SW 1271 (cell line): ENCODE measurements at places on chromosomes 2 and 18.

DNA sequence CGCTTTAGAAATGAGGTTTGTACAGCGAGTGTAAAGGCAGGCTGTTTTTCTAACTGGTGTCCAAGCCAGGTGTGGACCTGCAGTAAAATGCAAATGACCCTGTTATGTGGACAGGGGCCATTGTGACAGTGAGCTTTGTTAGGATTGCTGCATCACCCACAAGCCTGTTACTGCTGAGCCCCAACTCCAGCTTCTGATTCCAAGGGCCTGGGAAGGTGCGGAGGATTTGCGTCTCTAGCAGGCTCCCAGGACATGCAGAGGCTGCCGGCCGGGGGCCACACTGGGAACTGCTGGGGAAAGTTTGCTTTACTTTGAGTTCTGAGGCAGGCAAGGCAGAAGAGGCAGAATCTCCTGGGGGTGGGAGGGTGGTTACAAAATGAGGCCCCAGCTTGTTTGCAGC is 164.1 kb downstream of the GLI2 start:
- no peak for DNase-seq

DNA sequence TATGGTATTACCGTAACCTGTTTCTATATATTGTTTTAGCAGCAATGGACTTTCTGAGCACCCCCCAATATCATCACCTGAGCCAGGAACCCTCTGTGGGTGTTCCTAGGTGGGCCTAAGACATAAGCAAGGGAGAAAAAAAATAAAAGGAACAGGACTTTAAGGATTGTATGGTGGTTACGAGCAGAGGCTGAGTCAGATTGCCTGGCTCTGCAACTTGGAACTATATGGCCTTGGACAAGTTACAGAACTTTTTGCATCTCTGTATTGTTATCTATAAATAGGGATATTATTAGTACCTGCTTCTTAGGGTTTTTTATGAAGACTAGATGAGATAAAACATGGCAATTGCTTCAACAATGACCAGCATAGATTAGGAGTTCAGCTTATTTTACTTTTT is 34.9 kb downstream of the MFSD6 start:
- no peak for DNase-seq

DNA sequence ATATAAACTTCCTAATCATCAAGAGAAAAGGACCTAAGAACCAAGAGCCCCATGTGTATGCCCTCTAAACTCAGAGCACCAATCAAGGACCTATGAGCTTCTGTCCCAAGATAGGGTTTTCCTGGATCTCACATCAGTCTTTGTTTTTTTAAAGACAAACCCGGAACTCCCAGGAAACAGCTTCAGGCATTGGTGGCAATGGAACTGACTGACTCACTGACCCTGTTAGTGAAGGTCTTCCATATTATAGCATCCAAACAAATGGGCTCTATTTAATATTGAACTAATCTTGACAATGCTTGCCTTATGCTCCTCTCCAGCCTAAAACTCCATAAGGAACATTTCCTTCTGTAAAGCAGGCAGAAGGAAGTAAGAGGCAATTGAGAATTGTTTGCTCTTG is 63.5 kb upstream of the RPE start:
- DNase-seq = no peak

DNA sequence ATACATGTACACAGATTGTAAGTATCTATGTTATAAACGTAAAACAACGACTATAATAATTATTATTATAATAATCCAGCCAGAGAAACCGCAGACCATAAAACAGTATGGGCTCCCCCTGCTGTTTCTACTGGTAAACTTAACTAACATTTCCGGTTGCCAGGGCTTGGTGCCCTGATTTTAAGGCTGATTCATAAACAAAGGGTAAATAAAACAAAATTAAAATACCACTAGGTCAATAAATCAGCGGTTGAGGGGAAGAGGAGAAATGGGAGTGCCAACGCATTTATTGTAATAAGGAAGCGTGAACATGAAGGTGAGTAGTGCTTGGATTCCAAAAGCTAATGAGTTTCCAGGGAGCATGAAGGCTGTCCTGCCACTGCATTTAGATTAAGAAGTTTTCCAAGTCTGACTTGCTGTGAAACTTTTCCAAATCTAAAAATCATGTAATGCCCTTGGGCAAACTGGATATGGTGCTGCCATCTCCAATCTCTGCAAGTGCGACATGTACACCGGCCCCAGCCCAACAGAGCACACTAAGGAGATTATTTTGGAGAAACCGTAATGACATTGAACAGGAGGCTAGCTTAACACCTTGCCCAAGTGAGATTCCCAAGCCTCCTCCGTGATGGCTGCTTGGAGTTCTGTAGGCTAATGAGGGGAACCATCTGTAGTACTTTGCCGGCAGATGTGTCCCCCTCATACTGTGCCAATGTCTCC is 50.7 kb upstream of the HNRNPA3 start:
- DNase-seq = peak; percentile 44

DNA sequence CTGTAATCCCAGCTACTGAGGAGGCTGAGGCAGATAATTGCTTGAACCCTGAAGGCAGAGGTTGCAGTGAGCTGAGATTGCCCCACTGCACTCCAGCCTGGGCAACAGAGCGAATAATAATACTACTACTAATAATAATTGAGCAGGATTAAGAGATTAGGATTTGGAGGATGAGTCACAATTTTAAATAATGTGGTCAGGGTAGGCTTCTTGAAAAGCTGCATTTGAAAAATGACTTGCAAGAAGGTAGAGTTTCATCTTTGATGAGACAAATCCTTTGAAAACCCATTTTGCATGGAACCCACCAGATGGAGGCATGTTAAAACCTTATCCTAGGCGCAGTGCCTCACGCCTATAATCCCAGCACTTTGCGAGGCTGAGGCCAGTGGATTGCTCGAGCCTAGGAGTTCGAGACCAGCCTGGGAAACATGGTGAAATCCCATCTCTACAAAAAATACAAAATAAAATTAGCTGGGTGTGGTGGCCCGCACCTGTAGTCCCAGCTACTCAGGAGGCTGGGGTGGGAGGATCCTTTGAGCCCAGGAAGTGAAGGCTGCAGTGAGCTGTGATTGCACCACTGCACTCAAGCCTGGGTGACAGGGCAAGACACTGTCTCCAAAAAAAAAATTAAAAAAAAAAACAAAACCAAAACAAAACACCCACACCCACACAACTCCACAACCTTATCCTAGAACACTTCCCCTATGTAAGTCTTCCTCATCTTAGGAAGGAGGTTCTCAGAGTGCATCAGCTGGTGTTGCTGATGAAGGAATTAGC is 3.3 kb upstream of the ATP8B1 start:
- DNase-seq = no peak

- no peak for DNase-seq
These were observed 31.6 kb upstream of the NETO1 start for GRCh38 chr18:72899338-72899737.

DNA sequence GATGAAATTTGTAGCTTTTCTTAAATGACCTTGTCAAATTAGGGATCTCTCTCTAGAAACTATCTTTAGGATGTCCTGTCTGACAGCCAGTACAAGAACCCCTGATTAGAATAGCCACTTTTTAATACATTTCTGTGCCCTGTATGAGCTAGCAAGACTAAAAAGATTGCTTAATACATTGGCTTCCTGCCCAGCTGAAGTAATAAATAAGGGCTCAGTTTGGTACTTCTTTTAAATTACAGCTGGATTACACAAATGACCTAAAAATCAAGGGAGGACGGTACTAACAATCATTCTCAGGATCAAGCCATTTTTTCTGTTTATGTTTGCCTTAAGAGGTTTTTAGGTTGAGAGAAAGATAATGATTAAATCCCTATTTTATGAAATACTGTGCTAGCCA is 11.6 kb upstream of the OLA1 start:
- no peak for DNase-seq

- DNase-seq = no peak
These were observed 270.2 kb upstream of the SIX3 start for GRCh38 chr2:44671276-44671675.
